ENCODE measurements at places on chromosomes 3 and 15. TPM values are rescaled to one million over a fixed set of nuclear protein-coding genes. Genes with fewer than 3 reads are reported as not detected.

Gene TRH
- total RNA-seq: not detected

Gene GABRA5
- total RNA-seq: 1.6 TPM

Gene RFTN1
- total RNA-seq: 28.8 TPM

Gene IGF2BP2
- total RNA-seq: 12.8 TPM

Gene DUOXA2
- total RNA-seq: not detected

Gene RETNLB
- not detected for total RNA-seq

Gene C3orf22
- total RNA-seq: not detected

Gene GABRB3
- 26.1 TPM for total RNA-seq

Data from left cardiac atrium (tissue), 4 donors.